ENCODE measurements at places on chromosomes 3 and 15.
A peak's percentile ranks its signal among the peaks of the same experiment; 100 is the strongest.

DNA sequence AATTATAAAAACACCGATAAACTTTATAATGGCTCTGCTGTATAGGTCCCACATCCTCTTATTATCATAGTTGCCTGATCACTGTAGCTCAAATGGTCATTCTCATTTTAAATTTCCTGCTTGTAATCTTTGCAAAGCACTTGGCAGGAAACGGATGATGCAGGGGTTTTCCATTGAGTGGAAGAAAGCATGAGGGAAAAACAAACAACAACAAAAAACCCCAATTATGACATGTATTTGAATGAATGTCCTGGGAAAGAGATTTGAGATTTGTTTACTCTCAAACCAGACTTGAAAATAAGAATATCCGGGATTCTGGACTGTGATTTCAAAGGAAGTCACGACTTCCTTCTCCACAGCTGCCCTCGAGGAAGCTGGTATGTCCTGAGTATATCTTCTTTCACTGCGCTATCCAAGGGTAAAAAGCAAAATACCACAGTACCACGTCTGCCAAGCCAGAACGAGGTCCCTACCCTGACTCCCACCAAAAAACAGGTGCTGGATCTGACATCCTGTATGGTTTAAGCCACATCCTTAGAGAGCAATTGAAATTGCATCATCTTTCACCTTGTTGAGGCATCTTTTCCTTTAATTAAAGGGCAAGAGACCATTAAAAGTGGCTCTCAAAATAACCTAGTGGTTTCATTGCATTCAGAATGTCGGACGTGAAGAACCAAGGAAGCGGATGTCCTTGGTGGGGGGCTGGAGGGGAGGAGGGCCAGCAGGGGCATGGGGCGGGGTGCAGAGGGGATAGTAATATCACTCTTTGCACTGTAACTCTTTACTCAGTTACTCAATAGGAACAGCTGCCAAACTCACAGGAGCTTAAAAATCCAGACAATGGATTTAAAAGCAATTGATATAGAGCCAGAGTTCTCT, 13.5 kb upstream of the TIPIN start:
- no peak for DNase-seq

DNA sequence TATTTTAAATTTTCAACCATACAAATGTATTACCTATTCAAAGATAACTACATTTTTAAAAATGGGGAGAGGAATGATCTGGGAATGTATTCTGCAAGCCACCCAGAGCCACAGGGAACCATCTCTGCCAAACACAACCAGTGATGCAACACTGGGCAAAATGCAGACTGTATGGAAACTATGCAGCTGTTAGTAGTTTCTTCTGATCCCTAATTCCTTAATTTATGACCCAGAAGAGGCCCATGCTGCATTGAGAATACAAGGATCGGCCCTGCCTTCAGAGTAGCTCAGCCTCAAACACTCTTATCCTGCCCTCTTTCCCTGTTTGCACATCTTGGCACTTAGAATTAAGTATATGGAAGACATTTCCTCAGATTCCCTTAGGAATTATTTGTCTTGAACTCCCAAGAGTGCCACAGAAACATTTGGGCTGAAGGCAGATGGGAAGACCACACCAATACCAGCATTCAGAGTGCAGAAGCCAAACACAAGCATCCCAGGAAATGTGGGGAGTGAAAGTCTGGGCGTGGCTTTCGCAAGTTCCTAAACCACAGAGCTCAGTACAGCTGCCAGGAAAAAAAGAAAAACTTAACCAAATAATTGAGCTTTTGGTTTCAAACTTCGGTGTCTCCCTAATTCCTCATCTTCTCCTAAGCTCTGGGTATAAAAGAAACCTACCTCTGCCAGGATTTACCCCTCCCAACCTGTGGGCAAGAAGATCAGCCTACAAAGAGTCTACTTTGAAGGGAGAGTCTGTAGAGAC, 5.3 kb downstream of the SNUPN start:
- no peak for DNase-seq

- no peak for DNase-seq
These were observed 121.1 kb downstream of the TPRG1 start for GRCh38 chr3:189292667-189293484.

GRCh38 chr15:92899948-92900730, at the start of gene CHD2:
Gene CHD2 (plus strand): TSS chr15:92900324. CDS start chr15:92901238, 914 bp downstream.
- peak; percentile 90 for DNase-seq

GRCh38 chr3:143119974-143120715, 574 bp downstream of the CHST2 start:
- peak; percentile 47 for DNase-seq

DNA sequence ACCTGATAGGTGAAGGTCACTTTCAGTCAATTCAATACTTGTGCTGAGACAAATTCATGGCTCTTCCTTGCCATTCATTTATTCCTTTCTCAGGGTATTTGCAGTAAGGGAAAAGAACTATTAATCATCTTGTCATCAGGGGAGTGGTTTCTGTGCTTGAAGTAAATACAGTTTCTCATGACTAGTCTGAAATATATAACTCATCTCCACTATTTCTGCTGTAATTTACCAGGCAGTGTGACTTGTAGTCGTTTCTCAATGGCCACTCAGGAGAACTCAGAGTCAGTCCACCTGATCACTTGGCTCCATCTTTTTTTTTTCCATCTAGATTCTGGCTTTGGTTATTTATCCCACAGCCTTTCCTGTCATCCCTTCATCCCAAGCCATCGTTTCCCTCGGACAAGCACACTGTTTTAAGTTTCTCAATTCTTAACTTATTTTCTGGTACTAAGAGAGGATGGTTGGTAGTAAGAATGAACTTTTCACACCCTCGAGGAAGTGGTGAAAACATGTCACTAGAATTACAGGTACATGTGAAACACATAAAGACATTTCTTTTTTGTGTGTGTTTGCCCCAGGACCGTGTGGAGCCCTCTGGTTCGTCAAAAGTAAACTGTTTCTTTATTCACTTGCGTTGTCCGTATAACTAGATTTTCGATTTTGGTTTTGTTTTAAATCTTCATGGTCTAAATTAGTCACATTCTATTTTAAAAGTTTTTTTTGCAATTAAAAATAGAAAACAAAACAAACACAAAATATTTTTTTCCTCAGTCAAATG, 620.2 kb downstream of the ZBBX start:
- DNase-seq = no peak

- DNase-seq = peak; percentile 89
These were observed 9.6 kb upstream of the SST start for GRCh38 chr3:187679638-187680396.

DNA sequence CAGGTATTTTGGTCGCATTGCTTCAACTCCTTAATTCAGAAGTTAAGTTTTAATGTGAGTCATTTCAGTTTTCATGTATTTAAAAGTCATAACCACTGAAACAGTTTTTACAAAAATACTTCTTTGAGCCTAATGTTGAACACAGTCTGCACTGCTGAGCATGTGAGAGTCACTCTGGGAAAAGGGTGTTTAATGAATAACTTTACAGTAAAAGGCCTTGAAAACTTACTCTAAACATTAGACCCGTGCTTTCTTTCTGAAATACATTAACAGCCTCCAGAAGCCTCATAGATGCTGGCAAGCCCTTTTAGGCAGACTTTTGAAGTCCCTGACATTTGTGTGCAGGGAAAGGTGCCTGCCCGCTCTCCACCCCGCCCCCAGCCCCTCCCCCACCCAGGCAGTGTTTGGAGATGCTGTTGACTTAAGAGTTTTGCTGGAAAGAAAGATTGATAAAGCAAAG, 68.9 kb upstream of the NR2F2 start:
- DNase-seq = no peak

- no peak for DNase-seq
These were observed 69.3 kb downstream of the BBX start for GRCh38 chr3:107592073-107592472.

DNA sequence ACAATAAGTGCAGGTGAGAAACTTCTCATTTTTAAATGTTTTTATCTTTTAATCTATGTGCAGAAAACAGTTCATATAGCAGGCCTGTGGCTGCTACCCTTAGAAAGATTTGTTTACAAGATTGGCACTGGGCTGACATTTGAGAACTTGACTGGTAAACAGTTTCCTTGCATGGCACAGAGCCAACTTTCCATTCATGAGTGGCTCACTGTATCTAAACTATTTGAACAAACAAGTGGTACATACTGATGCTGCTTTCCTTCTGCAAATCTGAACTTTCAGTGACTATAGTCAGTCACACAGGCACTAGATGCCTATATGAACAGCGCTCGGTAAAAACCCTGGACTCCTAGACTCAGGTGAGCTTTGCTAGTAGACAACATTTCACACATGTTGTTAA, 6.3 kb upstream of the GTPBP8 start:
- DNase-seq = no peak

- no peak for DNase-seq
These were observed 1368.9 kb downstream of the OTOL1 start for GRCh38 chr3:162865466-162865865.

DNA sequence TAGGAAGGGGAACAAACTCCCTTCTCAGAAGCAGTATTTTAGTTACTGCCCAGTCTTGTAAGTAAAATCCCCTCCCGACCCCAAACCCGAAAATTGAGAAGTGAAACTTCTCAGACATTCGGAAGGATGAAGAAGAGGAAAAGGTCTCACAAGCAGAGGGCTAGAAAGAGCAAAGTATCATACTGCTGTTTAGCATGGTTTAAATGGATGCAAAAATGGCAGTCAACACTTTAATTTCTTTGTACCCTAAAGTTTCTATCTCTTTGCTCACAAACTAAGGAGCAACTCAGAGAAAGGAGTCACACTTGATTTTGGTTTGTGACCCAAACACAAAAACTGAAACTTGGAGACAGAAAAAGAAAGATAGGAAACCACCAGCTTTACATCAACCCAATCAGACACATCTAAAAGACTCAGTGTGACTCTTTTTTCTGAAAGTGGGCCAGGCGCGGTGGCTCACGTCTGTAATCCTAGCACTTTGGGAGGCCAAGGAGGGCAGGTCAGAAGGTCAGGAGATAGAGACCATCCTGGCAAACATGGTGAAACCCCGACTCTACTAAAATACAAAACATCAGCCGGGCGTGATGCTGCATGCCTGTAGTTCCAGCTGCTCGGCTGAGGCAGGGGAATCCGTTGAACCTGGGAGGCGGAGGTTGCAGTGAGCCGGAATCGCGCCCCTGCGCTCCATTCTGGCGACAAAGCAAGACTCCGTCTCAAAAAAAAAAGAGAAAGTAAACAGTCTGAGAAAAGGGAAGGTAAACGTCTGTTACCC, 63.2 kb upstream of the ATP11B start:
- no peak for DNase-seq

GRCh38 chr3:12372741-12373280, 83.9 kb downstream of the PPARG start:
- no peak for DNase-seq

DNA sequence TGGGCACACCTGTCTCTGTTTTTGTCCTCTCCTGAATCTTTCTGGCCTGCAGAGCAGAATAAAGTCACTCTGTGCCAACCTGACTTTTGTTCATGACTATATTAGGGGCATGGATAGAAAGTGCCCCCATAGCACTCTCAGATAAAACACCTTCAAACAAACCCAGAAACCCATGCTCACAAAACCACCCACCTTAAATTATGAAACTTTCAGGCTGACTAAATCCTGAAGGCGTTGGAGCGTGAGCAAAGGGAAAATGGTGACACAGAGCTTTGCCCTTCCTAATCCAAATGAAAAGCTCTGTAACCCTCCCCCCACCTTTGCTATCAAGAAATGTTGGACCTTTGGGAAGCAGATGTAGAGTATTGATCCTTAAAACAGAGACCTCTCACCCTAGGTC, 138.9 kb downstream of the IGF1R start:
- no peak for DNase-seq

DNA sequence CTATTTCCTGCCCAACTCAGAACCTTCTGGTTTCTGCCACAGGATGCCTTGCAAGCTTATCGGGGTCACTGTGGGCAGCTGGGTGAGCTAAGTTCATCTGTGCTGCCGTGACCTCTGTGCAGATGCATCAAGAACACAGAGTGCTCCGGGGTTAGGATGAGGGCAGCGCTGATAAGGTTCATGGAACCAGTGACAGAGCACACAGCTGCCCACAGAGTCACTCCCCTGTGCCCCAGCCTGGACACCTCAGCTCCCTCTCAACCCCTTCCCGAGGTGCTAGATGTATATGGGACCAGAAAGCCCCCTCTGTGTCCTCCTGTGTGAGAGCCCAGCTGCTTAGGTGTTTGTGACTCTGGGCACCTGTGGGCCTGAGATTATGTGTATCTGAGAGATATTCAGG, 15.8 kb upstream of the ALAS1 start:
- DNase-seq = no peak

GRCh38 chr3:60809857-60810610, 441.2 kb downstream of the FHIT start:
- DNase-seq = no peak

- DNase-seq = no peak
These were observed 27.0 kb downstream of the CHCHD6 start for GRCh38 chr3:126731044-126731443.

- peak; percentile 83 for DNase-seq
These were observed at the start of gene C15orf39 for GRCh38 chr15:75201616-75202250. Gene C15orf39 (plus strand): TSS chr15:75201882. CDS start chr15:75206049, 4,167 bp downstream.

GRCh38 chr3:175456466-175456865, 597.3 kb downstream of the NAALADL2 start:
- DNase-seq = no peak

DNA sequence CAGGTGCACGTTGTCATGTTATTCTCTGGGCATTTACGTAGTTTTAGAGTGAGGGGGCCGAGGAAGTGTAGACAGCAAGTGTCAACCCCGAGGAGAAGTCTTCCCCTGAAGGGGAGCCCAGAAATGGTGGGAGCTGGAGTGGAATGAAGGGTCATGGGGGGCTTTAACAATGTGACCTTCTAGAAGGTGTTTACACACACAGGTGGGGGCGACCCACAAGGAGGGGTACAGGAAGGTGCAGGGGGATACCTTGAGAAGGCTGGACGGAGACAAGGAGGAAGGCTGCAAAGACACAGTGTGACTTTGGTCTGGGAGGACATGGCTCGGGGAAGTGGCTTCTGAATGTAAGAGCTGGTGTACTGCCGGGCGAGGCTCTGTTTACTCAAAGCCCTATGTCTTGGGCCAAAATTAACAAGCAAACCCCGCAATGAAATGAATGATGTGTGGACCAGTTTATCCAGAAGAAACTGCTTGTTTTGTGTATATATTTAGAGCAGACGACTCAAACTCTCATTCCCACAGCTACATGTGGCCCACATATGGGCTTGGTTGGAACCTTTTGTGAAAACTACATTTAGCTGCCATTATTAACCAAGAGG, 18.7 kb downstream of the TRPM1 start:
- no peak for DNase-seq

- DNase-seq = no peak
These were observed 8.0 kb downstream of the TBC1D2B start for GRCh38 chr15:78069462-78070029.

- no peak for DNase-seq
These were observed 626.4 kb upstream of the GOLIM4 start for GRCh38 chr3:168722091-168722490.

Measured in H9 (cell line).